Central memory CD8-positive, alpha-beta T cell (primary cell): ENCODE measurements at places on chromosomes 5 and 9.

DNA sequence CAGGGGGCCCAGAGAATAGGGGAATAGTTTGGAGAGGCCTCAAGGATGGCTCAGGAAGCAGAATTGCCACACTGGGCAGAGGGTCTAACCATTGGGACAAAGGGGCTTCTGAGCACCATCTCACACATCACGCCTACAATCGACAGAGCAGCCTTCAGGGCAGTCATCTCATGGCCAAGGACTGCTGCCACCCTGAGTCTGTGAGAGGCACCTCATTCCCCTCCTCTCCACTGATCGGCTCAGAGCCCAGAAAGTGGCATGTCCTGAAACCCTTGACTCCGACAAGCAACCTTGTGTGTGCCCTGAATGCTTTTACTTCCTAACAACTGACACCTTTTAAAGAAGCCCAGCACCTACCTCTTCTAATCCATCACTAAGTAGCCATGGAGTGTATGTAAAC lies 128.9 kb upstream of the PTPN3 start:
- DNase-seq: no peak

- no peak for DNase-seq
Measured at GRCh38 chr5:146311278-146311677, 27.4 kb upstream of the POU4F3 start.

GRCh38 chr5:88770276-88771257 lies 112.4 kb downstream of the MEF2C start:
- no peak for DNase-seq

- no peak for DNase-seq
Measured at GRCh38 chr9:9949978-9950377, 662.8 kb downstream of the PTPRD start.

GRCh38 chr5:173591056-173591514 lies 25.4 kb downstream of the BOD1 start:
- no peak for DNase-seq

GRCh38 chr9:81108821-81109220 lies 580.5 kb downstream of the TLE1 start:
- DNase-seq: no peak

DNA sequence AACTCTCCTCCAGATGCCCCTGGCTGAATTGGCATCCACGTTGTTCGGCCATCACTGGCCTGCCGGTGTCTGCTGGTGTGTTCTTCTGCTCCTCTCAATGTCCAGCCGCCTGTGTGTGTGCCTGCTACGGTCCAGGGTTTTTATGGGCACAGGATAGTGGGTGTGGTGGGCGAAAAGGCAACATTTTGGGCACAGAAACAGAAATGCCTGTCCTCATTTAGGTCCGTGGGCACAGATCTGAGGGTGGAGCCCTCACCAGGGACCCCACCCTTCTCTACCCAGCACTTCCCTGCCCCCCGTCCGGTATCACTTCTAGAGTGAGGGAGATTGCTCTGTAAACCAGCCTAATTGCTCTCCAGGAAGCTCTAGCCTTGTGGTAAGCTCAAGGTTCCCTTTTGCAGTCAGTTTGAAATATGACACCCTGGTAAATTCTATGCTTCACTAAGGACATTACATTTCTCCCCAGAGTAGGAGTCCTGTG lies 410.1 kb downstream of the MAT2B start:
- no peak for DNase-seq

DNA sequence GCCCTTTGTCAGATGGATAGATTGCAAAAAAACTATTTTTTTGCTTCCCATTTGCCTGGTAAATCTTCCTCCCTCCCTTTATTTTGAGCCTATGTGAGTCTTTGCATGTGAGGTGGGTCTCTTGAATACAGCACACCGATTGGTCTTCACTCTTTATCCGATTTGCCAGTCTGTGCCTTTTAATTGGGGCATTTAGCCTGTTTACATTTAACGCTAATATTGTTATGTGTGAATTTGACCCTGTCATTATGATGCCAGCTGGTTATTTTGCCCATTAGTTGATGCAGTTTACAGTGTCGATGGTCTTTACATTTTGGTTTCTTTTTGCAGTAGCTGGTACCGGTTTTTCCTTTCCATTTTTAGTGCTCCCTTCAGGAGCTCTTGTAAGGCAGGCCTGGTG lies 13.0 kb upstream of the DEPDC1B start:
- no peak for DNase-seq

DNA sequence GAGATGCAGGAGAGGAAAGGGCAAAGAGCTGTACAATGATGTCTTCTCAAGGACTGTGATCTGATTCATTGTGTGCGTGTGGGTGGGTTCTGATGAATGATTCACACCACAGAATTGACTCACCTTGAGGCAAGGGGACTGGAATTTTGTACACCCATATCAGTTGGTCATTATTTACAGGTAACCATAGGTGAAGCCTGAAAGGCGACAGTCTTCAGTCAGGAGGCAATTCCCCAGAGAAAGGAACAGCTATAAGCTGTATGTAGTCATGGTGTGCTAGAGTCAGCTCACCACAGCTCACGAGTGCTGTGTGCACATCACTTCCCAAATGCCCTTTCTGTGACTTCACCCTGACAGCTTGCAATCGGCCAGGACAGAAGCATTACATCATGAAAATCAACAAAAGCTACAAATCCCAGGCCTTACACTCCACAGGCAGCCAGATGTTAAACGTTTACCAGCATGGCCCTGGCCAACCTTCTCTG lies 87.6 kb upstream of the RPS23 start:
- DNase-seq: no peak

- DNase-seq: no peak
Measured at GRCh38 chr5:172141949-172142319, 46.1 kb downstream of the STK10 start.

DNA sequence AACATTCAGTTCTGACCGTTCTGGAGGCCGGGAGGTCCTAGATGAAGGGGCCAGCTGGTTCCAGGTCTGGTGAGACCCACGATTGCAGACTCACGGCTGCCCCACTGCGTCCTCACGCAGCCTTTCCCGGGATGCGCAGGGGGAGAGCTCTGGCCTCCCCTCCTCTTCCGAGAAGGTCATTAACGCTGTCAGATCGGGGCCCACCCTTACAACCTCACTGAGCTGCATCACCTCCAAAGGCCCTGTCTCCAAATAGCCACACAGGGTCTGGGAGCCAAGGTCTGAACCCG lies 66.6 kb upstream of the PPP1R26 start:
- DNase-seq: no peak

DNA sequence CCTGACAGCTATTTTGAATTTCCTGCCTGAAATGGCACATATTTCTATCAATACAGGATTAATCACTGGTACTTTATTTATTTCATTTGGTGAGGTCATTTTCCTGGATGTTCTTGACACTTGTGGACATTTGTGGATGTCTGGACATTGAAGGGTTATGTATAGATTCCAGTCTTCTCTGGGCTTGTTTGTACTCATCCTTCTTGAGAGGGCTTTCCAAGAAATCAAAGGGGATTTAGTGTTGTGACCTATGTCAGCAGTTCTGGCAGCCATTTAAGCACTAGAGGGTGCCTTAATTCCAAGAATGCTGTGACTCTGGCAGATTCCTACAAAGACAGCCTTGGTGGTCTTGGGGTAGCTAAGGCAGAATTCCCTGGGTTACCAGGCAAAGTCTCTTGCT lies 259.7 kb downstream of the CSNK1G3 start:
- no peak for DNase-seq

GRCh38 chr5:149419859-149420544 lies 40.9 kb upstream of the IL17B start:
- no peak for DNase-seq

- DNase-seq: no peak
Measured at GRCh38 chr5:1244976-1245375, 19.8 kb downstream of the SLC6A18 start.

- no peak for DNase-seq
Measured at GRCh38 chr5:54742417-54742891, 224.9 kb downstream of the SNX18 start.

DNA sequence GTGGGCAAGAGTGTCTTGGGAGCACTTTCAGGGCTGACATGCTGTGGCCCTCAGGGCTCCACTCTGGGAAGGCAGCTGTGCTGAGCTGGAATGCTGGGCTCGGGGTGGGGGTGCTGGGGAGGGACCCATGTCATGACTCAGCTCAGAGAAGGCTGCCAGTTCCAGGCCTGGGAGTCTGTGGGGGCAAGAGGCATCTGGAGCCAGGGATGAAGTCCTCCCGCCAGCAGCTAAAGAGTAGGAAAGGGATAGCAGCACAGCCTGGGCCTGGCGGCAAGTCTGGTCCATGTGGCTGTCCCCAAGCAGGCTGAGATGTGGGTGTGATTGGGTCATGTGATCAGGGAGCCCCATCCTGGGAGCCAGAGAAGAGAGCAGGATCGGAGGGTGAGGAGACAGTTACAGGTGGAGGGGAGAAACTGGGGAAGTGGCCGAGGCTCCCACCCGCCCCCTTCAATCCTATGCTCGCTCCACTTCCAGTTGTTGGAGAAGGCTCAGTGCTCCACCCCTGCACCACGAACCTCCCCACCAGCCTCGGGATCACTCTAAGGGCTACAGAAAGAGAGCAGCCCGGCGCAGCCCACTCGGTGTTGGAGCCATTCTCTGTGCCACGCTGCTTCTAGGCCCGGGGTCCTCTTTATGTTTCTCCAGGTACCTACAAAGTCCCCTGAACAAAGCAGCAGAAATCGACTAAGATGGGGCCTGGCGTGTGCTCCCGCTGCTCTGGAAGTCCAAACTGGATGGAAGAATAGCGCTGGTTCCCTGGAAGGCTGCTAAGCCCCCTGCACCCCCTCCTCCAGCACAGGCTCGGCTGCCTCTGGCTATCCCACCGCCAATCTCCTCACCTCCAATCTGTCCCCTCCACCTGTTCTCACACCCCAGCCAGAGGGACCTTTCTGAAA lies 12.0 kb downstream of the PDGFRB start:
- DNase-seq: no peak

DNA sequence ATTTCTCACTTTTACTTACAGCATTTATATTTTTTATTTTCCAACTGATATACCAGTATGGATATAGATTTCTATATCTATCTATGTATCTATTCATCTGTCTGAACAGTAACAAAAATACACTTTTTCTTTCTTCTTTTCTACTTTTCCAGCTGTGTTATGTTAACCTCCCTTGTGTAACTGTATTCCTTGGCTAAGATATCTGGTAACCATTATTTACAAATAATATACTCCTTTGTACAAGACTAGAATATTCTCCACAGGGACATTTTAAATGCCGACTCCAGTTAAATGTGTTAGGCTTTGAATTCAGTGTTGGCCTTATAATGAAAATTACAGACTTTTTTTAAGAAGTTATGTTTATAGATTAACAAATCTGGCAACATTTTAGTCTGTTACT lies 168.7 kb downstream of the XRCC4 start:
- DNase-seq: no peak

DNA sequence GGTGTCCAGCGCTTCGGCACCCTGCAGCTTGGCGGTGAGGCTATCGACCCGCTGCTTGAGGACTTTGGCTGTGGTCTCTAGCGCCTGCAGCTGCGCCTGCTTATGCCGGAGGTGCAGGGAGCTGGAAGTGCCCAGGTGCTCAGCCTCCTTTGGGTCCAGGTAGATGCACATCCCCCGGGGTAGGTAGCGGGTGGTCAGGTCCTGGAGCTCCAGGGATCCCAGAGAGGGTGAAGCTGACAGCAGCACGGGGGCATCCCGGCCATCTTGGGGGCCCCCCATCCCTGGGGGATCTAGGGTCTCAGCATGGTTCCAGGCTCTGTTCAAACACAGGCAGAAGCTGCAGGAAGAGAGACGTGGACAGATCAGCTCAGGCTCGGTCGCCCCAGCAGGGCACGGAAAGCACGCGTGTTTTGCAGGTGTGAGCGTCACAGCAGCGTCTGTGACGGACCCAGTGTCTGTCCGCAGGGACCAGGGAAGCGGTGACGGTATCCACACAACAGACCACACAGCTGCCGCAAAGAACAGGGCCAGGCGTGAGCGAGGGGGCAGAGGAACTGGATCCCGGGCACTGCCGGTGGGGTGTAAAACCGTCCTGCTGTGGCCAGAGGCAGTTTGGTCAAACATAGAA lies 17.4 kb downstream of the CCDC187 start:
- no peak for DNase-seq

- DNase-seq: no peak
Measured at GRCh38 chr5:170480260-170480659, 23.6 kb upstream of the KCNIP1 start.

- DNase-seq: no peak
Measured at GRCh38 chr9:127778280-127779135, at the start of gene SH2D3C. SH2D3C (minus strand) TSS chr9:127778666; CDS start chr9:127778627, 39 bp downstream.

- DNase-seq: no peak
Measured at GRCh38 chr5:170974461-170974860, 112.6 kb downstream of the RANBP17 start.

- no peak for DNase-seq
Measured at GRCh38 chr5:13866792-13867191, 77.7 kb downstream of the DNAH5 start.

- no peak for DNase-seq
Measured at GRCh38 chr5:1552521-1553255, 28.9 kb upstream of the LPCAT1 start.

- no peak for DNase-seq
Measured at GRCh38 chr5:59693492-59694309, 199.8 kb downstream of the PDE4D start.

GRCh38 chr5:175335691-175336090 lies 108.3 kb downstream of the DRD1 start:
- DNase-seq: no peak

- DNase-seq: no peak
Measured at GRCh38 chr9:133264235-133264764, 10.7 kb downstream of the ABO start.
